ENCODE measurements at places on chromosomes 5 and 9. TPM values are rescaled to one million over a fixed set of nuclear protein-coding genes. Genes with fewer than 3 reads are reported as not detected.

- no peak for DNase-seq
Measured at GRCh38 chr9:10366171-10366779, 246.5 kb downstream of the PTPRD start.

DNA sequence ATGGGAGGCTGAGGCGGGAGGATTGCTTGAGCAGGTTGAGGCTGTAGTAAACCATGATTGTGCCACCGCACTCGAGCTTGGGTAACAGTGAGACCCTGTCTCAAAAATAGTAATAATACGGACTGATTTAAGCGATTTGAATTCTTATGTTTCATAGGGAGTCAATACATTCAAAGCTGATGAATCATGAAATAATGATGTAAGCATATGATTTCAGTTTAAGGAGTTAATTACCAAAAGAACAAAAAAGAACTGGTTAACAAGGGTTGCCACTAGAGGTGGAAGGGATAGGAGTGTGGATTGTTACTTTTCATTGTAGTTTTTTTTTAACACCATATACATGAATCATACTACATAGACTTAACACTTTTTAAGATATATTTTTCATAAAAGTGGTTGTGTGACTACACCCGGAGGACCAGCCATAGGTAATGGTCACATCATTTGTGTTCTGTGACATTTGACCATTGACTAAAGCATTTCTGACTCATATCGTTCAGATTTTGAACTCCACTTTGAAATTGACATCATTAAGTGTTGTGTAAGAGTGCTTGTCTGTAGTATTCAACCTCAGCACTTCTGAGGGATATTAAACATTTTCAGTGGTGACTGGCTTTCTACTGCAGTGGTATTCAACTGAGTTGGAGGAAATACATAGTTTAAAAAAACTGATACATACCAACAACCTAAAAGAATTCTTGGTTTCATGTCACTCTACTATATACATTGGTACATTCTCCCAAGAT lies 7.0 kb downstream of the TRMT10B start:
- no peak for DNase-seq

GRCh38 chr9:86641970-86642369 lies 287.8 kb upstream of the TUT7 start:
- DNase-seq: no peak

DNA sequence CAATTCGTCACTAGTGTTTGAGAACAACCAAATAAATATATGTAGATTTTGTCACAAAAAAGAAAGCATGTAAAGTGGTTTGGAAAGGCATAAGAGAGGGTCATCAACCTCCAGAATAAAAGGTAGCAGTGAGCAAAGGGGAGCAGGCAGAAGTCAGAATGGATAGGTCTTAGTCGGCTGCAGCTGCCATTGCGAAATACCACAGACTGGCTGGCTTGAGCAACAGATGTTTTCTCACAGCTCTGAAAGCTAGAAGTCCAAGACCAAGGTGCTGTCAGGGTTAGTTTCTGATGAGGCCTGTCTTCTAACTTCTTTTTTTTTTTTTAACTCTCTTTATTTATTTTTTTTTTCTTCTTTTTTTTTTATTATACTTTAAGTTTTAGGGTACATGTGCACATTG lies 208.1 kb upstream of the PIK3R1 start:
- peak; percentile 68 for DNase-seq

GRCh38 chr5:145996135-145996534 lies 59.8 kb downstream of the SH3RF2 start:
- no peak for DNase-seq

DNA sequence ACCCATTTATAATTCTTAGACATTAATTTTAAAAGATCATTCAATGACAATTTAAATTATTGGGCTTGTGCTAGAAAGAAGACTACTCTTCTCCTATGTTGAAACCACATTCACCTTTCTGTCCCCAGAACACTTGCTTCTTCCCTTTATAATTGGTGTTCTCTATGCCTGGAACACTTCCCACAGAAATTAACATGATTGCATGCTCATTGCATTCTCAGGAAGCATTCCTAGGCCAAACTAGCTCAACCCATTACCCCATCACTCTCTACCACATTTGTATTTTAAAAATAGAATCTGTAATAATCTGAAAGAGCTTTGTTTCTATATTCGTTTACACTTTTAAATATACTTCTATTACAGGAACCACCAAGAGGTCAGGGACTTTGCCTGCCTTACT lies 184.7 kb downstream of the MEF2C start:
- DNase-seq: no peak

- no peak for DNase-seq
Measured at GRCh38 chr5:32426440-32427151, 17.9 kb downstream of the ZFR start.

DNA sequence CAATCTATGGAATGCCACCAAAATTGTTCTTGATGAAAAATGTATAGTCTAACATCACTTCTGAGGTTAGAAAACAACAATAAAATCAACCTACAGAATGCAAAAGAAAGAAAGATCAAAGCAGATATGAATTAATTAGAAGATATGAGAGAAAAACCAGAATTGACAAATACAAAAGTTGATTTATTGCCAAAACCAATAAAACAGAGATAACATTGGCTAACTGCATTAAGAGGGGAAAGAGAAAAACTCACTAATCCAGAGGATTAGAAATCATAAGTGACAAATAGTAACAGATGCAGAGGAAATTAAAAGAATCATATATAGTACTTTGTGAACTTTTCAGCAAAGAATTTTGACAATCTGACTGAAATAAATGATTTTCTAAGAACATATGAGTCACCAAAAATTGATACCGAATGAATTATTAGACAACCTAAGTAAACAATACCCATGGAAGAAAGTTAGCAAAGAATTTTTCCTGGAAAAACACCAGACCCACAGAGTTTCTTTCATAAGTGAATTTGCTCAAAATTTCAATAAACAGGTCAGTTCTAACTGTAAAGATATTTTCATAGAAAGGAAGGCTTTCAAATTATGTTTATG lies 167.7 kb downstream of the AOPEP start:
- DNase-seq: no peak

- no peak for DNase-seq
Measured at GRCh38 chr9:125747765-125748445, 732 bp downstream of the PBX3 start.

- DNase-seq: no peak
Measured at GRCh38 chr5:89351975-89352374, 469.0 kb upstream of the MEF2C start.

- no peak for DNase-seq
Measured at GRCh38 chr5:87876616-87877015, 392.0 kb downstream of the TMEM161B start.

DNA sequence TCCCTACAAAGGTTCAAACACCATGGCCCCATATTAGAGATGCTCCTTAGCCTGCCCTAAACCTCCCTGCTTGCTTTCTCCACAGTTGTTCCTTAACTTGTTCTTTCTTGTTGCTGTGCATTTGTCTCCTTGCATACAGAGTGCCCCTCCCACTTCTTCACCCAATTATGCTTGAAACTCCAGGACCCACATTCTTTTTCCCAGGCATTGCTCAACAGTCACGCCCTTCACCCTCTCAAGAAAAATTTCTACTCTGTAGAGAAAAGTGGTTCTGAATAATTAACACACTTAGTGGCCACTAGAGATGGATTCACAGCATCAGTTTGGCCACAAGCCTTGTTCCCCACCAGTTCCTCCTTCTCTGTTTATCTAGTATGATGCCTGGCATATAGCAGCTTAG lies 57.7 kb downstream of the NREP start:
- DNase-seq: no peak

GRCh38 chr5:83145882-83146331 lies 68.6 kb downstream of the XRCC4 start:
- DNase-seq: no peak

DNA sequence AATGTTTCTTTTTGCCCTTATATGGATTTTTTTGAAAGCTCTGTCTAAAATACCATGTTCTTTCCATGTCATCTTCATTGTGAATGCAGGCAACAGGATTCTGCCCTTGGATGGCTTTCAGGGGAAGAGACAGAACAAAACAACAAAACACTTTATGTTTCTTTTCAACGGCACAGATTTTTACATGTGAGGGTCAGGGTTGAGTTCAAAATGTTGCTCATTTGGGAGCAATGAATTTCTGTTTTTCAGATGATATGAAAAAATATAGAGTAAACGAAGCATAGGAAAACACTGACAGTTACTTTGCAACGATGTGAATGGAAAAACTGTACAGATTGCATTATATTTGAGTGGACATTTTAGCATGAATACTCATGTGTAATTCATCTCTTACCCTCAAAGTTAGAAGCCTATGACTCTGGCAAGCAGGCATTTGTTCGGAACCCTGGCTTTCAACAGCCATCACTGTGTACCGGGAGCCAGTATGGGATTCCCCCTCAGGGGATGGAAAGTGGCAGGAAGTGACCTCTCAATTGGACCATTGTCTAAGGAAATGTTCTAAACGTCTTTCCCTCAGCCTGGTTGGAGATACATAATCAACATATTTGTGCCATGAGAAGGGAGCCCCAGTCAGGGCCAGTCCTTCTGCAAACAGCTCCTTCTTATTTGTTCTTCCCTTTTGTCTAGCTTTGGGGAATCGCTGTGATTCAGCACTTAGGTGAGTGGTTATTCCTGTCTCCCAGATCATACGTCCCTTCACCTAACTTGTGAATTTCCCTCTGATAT lies 153.9 kb upstream of the MEF2C start:
- DNase-seq: no peak

Gene NSUN2
- total RNA-seq: 21.2 TPM

Gene NOXA1
- total RNA-seq: 3.4 TPM

Gene PDE6A
- total RNA-seq: 0.08 TPM

Gene RAI14
- total RNA-seq: 21.3 TPM

Gene SLC34A1
- not detected for total RNA-seq

Gene AIF1L
- 27.3 TPM for total RNA-seq

Gene PCDHGB3
- total RNA-seq: 5.4 TPM

Gene N4BP3
- 0.24 TPM for total RNA-seq
